Effector CD4-positive, alpha-beta T cell (primary cell): ENCODE measurements at places on chromosomes 5 and 9.

GRCh38 chr9:69945671-69946141 is 97.9 kb upstream of the MAMDC2 start:
- DNase-seq = no peak

DNA sequence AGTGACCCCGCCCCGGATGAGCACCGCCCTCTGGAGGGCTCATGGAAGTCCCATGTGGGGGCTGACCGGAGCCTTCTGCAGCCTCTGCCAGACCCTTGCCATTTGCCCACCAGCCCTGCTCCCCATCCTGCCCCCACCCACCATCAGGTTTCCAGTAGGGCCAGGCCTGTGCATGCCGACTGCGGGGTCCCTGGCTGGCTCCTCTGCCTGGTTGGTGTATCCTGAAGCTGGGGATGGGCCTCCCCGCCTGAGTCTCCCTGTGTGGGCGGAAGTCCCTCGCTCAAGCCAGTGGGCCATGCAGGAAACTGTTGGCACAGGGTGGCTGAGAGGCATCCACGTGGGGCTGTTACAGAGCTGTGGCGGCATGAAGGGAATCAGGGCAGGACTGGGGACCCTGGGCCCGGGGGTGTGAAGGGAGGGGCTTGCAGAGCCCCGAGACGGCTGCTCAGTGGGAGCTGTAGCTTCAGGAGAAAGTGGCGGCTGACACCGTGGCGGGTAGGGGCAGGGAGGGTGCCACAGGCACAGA is 88.7 kb downstream of the RXRA start:
- no peak for DNase-seq

DNA sequence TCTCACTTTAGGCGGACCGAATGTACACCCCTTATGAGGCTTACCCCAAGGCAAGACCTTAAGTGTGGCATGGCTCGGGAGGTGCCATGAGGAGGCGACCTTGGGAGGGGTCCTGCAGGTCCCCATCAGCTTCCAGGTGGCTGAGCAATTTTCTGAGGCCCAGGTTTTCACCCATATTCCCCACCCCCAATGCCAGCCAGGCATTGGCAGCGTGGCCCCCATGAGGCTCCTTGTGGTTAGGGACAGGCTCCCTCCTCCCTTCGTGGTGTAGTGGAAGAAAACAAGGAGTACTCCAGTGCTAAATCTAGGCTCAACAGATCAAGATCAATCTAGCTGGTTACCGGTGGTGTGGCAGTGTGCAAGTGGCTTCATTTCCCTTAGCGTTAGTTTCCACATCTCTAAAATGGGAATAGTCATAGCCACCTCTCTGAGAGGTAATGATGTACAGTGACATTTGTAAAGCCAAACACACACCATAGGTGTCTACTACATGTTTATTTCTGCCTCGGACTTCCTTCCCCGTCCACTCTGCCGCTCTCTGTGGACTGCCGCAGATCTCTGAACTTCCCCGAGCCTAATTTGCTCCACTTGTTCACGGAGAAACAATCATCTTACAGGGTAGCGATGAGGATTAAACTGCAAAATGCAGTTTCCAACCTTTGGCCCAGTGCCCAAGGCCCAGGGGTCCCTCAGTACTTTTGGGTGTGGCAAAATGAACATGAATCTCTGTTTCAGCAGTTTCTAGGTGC is 8.4 kb downstream of the LHX2 start:
- no peak for DNase-seq

- no peak for DNase-seq
Measured at GRCh38 chr5:38259062-38259808, 876 bp downstream of the EGFLAM start.

- no peak for DNase-seq
Measured at GRCh38 chr5:159878988-159879471, 37.3 kb upstream of the ADRA1B start.

DNA sequence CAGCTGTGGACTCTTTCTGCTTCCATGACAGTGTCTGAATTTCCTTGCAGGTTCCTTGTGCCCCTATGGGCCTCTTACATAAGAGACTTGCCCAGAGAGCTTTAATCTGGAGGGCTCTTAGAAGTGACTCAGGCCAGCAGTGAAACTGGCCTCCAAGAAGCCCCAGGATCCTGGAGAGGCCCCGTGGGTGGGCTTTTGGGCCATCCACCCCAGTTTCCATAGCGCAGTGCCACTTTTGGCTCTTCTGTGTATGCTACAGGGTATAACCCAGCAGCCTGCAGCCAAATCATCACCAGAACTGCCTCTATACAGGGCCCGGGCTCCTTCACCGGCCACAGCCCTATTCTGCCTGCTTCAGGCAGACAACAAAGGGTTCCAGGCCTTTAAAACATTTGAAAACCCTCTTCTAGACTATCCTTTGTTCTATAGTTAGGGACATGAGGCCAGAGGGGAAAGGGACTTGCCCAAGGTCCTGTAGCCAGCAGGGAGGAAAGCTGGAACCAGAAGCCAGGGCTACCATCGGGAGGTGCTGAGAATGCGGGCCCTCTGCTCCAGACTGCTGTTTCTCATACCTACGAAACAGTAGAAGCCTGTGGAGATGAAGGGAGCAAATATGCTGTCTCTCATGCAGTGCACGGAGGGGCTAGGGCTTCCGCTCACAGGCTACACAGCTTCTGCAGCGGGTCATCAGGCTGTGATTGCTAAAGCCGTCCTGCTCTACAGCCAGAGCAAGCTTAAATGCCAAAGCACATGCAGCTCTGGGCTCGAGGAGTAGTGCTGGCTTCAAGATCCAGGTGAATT is 18.0 kb downstream of the SH3PXD2B start:
- DNase-seq = no peak

DNA sequence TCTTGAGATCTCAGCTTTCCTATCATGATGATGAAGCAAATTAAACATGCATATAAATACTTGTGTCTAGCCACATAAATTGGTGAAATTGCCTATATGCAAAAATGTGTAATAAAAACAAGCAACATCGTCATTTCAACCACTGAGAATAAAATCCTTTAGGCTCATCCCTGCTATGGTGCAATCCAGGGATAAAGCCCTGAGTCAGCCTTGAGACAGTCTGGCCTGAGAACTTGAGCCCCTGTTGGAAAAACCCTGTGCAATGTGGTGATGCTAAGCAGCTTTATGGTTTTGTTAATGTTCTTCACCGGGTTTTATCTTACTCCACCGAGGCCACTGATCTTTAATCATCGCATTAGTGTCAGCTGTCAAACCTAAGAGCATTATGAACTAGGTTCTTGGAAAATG is 170.5 kb downstream of the DCP2 start:
- DNase-seq = no peak
